Heart right ventricle (tissue), 16 donors: ENCODE measurements at places on chromosomes 16 and 17. TPM values are rescaled to one million over a fixed set of nuclear protein-coding genes. Genes with fewer than 3 reads are reported as not detected.

DNA sequence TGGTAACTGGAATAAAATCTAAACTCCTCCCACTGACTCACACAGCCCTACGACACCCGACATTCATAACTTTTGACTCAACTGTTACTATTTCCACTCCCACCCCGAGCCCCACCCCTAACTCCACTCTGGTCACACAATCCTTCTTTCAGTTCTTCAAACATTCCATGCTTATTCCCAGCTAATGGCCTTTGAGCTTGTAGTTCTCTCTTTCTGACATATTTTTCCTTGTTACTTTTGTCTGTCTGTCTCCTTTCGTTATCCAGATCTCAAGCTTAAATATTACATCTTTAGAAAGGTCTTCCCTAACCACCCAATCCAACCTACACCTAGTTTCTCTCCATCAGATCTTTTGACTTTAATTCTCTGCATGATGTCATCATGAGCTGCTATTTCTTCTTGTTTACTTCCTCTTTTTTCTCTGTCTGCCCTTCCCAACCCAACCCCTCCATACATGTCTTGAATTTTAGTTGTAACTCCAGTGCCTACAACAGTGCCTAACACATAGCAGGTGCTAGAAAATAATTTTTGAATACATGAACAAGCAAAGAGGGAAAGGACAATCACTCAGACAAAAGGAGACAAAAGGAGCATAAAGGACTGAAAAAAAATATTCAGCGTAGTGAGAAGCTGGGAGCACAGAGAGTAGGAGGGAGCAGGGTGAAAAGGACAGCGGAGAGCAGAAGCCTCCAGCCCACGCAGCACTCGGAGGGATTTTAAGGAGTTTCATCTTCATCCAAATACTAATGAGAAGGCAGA is 65.2 kb upstream of the SMIM36 start:
- peak; percentile 36 for DNase-seq

DNA sequence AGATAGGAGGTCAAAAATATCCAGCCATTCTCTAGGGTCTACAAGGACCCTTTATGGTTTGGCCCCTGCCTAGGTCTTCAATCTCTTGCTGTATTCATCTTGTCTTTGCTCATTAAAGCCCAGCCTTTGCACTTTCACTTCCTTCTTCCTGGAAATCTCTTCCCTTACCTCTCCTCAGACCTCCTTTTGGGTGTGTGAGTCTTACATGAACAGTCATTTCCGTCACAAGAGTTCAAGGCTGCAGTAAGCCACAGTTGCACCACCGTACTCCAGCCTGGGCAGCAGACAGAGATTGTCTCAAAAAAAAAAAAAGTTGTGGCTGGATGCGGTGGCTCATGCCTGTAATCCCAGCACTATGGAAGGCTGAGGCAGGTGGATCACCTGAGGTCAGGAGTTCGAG is 6.0 kb upstream of the ATP1B2 start:
- DNase-seq = no peak

DNA sequence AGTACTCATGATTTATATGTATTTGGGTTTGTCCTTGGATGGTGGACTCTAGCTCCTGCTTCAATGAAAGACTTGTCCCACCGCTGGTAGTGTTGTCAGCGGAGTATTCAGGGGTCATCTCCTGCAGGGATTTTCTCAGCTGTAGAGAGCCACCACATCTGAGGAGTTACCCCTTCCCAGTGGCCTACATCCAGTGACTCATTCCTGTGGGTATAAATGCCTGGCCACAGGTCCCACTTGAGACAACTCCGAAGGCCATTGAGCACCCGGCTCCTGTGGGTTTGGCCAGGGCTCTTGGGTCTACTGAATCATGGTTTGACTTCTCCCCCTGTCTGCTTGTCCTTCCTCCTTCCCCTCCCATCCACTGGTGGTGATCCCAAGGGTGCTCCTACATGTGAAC is 34.6 kb upstream of the WSB1 start:
- DNase-seq = no peak

DNA sequence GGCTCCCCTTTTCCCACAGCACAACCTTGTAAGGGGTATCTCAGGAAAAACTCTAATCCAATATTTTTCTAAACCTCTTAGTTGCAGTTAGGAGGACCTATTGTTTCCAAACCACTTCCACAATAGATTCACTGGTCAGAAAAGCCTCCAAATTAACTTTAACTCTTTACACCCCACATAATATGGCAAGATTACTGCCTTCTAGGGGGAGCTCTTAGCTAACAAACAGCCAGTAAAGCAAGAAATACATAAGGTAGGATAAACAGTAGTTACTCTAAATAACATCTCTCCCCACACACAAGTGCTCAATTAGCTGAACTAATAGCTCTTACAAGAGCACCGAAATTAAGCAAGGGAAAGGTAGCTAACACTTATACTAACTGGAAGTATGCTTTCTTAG is 192.1 kb upstream of the KIF2B start:
- no peak for DNase-seq

- no peak for DNase-seq
Measured at GRCh38 chr17:80455336-80455710, 21.1 kb downstream of the NPTX1 start.

DNA sequence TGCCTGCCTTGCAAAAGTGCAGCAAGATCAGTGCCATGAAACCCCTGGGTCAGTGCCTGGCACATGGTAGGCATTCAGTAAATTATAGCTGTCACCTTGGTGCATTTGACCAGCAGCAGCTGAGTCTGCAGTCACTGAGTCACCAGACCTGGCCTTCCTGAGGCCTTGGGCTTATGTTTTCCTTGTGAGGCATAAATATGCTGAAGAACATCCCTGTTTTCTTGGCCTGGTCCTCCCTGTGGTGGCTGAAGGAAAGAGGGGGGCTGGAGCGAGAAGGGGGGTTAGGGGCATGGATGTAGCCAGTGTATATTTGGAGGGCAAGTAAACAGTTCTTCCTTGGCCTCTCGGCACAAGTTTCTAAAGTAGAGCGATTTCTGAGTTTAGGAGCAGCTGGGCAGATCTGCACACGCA is 26.5 kb downstream of the EPN2 start:
- no peak for DNase-seq

DNA sequence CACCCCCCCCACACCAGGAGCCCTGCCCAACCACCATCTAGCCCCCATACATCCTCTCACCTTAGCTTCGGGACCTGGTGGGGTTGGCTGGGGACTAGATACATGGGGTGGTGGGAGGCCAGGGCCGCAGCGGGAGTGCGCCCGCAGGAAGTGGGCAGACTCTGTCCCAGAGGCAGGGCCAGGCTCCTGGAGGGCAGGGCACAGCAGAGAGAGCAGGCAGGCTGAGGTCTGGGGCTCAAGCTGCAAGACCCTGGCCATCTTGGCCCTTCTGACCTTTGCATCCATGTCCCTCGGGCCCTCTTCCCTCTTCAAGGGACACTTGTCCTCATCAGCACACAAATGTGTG is 2.7 kb downstream of the ENKD1 start:
- DNase-seq = no peak

DNA sequence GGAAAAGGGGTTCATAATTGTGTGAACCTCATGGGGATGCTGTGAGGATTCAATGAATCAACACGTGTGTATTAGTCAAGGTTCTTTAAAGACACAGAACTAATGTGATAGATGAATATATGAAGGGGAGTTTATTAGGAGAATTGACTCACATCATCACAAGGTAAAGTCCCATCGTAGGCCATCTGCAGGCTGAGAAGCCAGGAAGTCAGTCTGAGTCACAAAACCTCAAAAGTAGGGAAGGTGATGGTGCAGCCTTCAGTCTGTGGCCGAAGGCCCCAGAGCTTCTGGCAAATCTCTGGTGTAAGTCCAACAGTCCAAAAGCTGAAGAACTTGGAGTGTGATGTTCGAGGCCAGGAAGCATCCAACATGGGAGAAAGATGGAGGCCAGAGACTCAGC is 413.4 kb downstream of the CDH13 start:
- no peak for DNase-seq

- DNase-seq = no peak
Measured at GRCh38 chr17:79667121-79667715, 56.4 kb upstream of the RBFOX3 start.

- no peak for DNase-seq
Measured at GRCh38 chr17:68785565-68786486, 169.4 kb downstream of the ABCA8 start.

GRCh38 chr17:77212081-77212832 is 71.5 kb downstream of the SEC14L1 start:
- no peak for DNase-seq

DNA sequence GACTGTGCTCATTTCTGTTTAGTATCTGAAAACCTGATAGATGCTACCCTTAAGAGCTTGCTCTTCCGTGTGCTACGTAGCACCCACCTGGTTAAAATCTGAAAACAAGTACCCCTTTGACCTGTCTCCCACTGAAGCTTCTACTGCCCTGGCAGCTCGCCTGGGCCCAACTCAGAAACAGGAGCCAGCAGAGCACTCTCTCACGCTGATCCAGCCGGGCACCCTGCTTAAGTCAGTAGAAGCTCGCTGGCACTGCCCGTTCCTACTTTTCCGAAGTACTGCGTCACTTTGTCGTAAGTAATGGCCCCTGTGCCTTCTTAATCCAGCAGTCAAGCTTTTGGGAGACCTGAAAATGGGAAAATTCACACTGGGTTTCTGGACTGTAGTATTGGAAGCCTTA is 18.9 kb downstream of the NTAN1 start:
- no peak for DNase-seq

DNA sequence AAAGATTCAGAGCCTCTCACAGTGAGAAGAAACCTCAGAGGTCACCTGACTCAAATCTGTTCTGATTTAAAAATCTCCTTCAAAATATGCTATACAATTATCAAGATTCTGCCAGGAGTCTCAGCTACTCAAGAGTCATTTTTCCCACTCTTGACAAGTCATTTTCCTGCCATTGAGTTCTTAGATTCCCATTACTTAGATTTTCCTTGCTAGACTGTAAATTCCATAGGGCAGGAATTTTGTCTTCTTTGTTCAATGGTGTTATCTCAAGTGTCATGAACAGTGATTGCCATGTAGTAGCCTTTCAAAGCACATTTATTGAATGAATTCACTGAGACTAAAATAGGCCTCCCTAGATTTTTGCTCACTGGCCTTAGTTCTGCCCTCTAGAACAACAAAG is 95.9 kb downstream of the PCTP start:
- DNase-seq = no peak

GRCh38 chr17:49978501-49978900 is 9.5 kb downstream of the DLX4 start:
- DNase-seq = no peak

- DNase-seq = peak; percentile 7
Measured at GRCh38 chr16:30184891-30185682, 1.7 kb downstream of the CORO1A start.

GRCh38 chr17:58936295-58936694 is 170.4 kb downstream of the TRIM37 start:
- DNase-seq = no peak

- DNase-seq = no peak
Measured at GRCh38 chr17:82175201-82175600, 37.4 kb downstream of the CCDC57 start.

DNA sequence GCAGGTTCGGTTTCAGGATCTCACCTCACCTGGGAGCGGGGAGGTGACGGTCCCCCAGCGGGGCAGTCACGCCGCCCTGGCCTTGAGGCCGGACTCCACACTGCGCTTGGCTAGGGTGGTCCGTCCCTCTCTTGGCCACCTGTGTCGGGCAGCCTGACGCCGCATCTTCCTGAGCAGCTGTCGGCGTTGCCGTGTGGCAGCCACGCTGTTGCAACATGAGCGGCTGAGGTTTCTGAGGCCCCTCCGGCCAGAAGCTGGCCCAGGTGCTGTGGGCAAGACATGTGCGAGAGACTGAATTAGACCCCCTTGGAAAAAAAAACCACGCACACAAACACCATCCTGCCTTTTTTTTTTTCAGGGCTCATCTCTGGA is 49.2 kb downstream of the IRF8 start:
- DNase-seq = no peak

DNA sequence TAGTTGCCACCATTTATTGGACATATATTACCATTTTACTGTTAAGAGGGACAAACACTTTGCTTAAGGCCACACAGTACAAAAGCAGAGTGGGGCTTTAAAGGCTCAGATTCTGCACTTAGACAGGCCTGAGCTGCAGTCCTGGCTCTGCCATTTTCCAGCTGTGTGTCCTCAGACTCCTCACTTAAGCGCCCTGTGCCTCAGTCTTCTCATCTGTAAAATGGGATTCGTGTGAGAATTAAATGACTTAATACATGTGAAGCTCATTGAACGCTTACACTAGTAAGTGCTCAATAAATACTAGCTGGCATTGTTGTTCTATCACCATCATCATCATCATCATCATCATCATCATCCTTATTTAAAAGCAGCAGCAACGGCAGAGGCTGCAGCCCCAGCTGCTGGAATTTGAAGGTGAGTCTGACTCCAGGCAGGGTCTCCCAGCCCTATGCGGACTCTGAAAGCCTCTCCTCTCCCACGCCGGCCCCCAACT is 445 bp upstream of the CACNG5 start:
- DNase-seq = no peak

DNA sequence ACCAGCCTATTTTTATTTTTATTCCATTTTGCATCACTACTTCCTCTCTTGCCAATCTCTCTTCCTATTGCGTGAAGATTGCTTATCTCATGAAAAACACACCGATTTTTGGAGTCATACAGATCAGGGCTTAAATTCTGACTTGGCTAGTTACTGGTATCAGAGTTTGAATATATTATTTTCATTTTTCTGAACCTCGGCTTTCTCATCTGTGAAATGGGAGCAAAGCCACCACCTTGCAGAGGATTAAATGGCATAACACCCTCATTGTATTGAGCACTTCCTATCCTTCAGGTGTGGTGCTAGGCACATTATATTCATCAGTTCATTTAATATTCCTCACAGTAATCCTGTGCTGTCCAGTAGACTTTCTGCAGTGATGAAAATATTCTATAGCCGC is 208.8 kb downstream of the HAPSTR1 start:
- DNase-seq = no peak

GRCh38 chr16:10813099-10813455 is 5.5 kb downstream of the TVP23A start:
- no peak for DNase-seq

DNA sequence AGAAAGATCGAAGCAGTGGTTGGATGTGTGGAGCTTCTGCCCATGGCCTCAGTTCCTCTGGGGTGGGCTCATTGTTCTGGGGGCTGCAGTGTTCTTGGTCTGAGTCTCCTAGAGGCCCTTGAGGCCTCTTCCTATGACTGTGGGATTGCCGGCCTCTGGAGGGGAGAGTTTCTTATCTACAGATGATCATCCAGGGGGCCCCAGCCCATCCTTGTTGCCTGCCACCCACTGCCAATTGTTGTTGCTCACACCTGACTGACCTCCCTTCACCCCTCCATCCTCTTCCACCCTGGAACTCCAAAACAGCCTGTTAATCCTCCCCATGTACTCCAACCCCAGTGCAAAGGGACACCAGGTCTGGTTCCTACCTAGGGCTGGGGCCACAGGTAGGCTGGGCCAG is 5.9 kb downstream of the B3GNT9 start:
- no peak for DNase-seq

- DNase-seq = no peak
Measured at GRCh38 chr17:1360975-1361374, 39.0 kb downstream of the YWHAE start.

- DNase-seq = no peak
Measured at GRCh38 chr16:86447228-86447627, 63.1 kb upstream of the FOXF1 start.

The FZD2 gene
- total RNA-seq = 6.9 TPM

The ICAM2 gene
- total RNA-seq = 26.6 TPM

The RSPRY1 gene
- total RNA-seq = 19.5 TPM

The DPEP3 gene
- not detected for total RNA-seq

The CES4A gene
- total RNA-seq = 4.4 TPM

The NPIPA5 gene
- 17.3 TPM for total RNA-seq

The TBC1D3G gene
- total RNA-seq = not detected

The KCNJ16 gene
- not detected for total RNA-seq
